ENCODE measurements at places on chromosomes 12 and 14.

- no peak for DNase-seq
Observed at GRCh38 chr12:77630344-77630743, 200.3 kb upstream of the NAV3 start.

- DNase-seq, result no peak
Observed at GRCh38 chr12:129404556-129404955, 499.3 kb downstream of the TMEM132D start.

DNA sequence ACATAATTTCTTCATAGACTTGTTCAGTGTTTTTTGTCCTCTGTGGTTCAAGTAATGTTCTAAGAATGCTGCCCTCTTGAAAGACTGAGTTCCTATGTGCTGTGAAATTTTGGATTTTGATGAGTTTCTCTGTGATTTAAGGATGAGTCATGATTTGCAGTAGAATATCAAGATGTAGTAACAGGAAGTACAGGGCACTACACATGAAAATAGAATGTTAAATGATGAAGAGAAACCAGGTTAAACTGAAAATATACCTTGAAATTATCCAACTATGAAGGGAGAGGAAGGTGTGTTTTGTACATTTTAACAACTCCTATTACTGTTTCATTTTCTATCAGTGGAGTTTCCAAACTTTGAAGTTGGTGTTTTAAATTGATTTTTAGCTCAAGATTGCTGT is 4.8 kb downstream of the ELK3 start:
- DNase-seq, result no peak

GRCh38 chr14:73753887-73754795 is 40.0 kb upstream of the PNMA1 start:
- no peak for DNase-seq

DNA sequence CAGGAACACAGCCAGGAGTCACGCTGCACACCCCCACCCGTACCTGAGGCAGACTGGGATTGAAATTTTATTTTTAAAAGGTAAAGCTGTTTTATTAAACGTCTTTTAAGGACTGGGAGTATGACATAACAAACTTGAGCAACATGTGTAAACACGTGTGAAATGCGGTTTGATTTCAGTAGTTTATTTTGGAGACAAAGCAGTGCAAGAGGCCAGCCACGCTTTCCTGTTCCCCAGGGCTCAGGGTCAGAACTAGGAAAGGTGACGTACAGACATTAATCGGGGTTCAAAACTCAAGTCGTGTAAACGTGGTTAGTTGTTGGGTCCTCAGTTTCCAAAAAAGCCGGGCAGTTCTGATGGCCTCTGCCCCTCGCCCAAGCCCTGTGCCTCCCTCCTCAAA is 16.7 kb downstream of the CHGA start:
- DNase-seq, result no peak

DNA sequence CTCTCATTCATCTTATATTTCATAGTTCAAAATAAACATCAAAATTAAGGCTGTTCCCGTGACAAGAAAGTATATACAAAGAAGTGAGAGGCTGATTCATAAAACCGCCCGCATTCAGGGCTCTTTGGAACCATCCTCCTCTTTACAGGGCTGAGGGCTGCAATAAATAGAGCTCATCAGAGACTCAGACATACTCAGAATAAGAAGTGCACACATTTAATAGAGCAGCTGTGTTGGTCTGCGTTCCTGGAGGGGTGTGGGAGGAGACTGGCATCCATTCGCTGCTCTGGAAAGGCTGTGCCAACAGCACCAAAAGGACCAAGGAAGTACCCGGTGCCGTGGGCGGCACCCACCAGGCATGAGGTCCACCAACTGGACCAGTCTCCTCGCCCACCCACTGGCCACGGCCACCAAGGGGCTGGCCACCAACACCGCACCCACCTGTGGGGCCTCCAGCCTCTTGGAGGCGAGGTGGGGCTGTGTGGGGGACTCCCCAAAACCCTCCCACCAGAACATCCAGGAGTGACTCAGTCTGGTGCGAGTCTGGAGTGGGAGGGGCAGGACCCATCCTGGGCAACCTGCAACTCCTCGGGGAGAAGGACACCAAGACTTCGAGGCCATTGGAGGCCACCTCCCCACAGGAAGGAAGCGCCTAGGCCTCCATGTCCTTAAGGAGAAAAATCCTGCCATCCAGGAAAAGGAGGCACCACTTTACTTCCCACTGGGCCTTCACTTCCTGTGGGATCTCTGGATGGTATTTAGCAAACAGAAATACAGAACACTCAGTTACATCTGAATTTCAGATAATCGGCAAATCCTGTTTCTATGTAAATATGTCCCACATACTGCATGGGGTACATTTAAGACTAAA is 32.7 kb downstream of the VCPKMT start:
- DNase-seq, result no peak

DNA sequence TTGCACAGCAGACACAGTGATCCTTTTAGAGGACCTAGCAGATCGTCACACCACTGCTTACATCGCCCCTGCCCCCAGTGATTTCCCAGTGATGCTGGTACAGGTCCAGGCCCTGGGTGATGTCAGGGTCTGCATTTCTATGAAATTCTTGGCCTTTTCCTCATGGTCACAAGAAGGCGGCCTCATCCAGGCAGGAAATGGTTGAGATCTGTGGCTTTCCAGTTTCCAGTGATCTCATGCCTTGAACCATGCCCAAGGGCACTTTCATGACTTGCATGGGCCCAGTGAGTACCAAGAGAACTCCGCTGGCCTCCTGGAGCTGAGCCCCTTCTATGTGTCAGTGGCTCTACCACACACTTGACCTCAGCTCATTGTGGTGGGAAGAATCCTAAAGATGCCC is 41.9 kb upstream of the BDKRB2 start:
- DNase-seq, result no peak

DNA sequence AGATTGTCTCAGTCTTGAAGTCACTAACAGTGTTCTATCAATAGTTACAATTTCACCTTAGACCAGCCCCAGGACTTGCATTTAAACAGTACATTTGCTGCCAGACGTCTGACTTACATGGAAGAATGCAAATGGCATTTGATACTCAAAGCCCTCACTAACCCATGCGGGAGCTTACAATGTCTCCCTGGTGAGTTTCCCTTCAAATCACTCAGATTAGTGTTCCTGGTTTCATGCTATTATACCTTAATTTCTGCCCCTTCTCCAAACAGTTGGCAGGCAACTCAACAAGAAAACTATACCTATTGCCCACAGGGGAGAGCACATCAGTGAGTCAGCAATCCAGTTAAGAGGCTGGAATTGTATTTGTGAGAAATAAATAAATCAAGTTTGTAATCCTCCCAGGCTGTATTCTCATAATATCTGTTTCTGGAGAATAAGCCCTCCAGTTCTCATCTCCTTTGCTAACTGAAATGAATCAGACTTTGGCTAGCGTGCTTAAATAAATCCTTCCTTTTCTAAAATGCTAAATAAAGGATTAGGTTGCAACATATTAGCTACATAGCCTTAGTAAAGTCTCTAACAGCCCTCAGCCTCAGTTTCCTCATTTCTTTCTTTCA is 23.7 kb downstream of the GSTZ1 start:
- no peak for DNase-seq
